ENCODE measurements at places on chromosomes 2 and 18. TPM values are rescaled to one million over a fixed set of nuclear protein-coding genes. Genes with fewer than 3 reads are reported as not detected.

ANKRD36B gene
- total RNA-seq, result 7.4 TPM

PLCD4 gene
- 2.7 TPM for total RNA-seq

PIEZO2 gene
- 7.0 TPM for total RNA-seq

MREG gene
- total RNA-seq, result 1.1 TPM

GTF2A1L gene
- total RNA-seq, result 1.2 TPM

XIRP2 gene
- total RNA-seq, result not detected

All from pericardium fibroblast (primary cell).